Frontal cortex (tissue), 4 donors: ENCODE measurements at places on chromosomes 12 and 14. TPM values are rescaled to one million over a fixed set of nuclear protein-coding genes. Genes with fewer than 3 reads are reported as not detected.

The NTN4 gene
- total RNA-seq = 60.3 TPM

The RD3L gene
- not detected for total RNA-seq

The R3HDM2 gene
- 17.1 TPM for total RNA-seq

The SSPN gene
- total RNA-seq = 4.1 TPM

The TAS2R8 gene
- under 0.01 TPM for total RNA-seq

The TECPR2 gene
- total RNA-seq = 8.6 TPM

The SOX5 gene
- 107 TPM for total RNA-seq
